ENCODE measurements at places on chromosomes 4 and X.

DNA sequence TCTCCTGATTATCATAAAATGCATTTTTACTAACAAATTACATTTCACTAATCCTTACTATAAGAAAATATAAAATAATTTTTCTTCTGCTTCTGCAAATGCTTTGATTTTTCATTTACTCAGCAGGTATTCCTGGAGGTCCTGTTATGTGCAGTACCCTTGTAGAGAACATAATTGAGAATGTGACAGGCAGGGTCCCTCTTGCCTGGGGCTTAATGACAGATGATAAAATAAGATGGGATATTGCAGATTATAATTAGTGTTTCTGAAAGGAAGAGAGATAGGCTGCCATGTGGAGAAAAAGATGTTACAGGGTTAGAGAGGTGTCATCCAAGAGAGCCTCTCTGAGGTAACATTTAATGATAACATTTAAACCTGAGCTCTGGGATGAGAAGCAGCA is 128.9 kb downstream of the MAD2L1 start:
- DNase-seq = no peak

GRCh38 chr4:1084796-1085403 is 28.5 kb downstream of the RNF212 start:
- no peak for DNase-seq

- no peak for DNase-seq
Measured at GRCh38 chrX:42276982-42277690, 353.8 kb upstream of the CASK start.

- peak; percentile 37 for DNase-seq
Measured at GRCh38 chrX:47623540-47624027, 3.9 kb upstream of the SYN1 start.

DNA sequence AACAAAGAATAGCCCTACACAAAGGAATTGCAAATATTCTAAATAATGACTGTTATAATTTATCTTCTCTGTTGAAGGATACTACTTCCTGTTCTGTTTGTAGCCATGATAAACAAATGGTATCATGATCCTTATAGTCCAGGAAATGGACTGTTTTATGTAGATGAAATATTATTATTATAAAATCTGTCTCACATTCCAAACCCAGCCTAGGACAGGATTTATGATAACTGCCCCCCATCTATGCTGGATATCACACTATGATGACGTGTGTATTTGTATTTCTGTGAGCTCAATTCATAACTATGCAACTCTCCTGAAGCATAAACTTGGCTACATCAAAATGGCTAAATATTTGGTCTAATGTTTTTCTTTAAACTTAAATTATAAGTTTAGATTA is 21.3 kb downstream of the DMD start:
- DNase-seq = no peak

GRCh38 chrX:25067271-25068172 is 51.8 kb upstream of the ARX start:
- no peak for DNase-seq

GRCh38 chrX:85570496-85570895 is 191.0 kb upstream of the POF1B start:
- no peak for DNase-seq

- DNase-seq = no peak
Measured at GRCh38 chrX:1384658-1385252, 7.2 kb downstream of the SLC25A6 start.

- DNase-seq = no peak
Measured at GRCh38 chr4:44578954-44579353, 72.5 kb downstream of the YIPF7 start.

DNA sequence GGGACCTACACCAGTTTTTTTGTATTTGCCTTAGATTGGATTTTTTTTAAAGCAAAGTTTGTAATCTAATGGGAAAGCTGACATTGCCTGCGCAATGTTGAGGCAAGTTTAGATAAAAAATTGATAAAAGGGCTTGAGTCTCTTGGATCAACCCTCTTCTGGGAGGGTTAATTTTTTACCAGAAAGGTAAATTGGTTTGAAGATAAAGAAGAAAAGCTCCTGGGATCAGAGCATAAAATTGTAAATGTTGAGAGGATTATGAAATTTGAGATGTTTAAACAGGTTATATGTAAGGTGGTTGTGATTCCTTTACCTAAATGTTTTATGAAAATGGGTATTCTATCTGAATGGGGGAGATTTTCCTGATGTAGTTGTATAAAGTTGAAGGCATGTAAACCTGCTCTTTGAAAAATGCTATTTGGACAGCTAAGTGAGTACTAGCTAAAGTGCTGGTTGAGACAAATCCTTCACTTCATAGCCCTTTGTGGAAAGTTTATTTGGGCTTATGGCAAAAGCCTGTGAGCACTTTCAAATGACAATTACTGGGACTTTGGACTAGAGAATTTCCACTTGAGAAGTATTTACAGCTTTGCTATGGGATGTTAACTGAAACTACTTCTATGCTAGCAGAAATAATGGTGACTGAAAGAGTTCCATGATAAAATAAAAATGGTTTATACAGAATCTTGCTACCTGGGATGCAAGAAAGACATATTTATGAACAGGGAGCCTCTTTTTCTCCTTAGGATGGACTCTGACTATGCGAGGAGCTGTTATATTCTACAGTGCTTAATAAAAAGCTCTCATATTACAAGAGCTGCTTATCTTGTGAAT is 56.2 kb downstream of the UGT2B10 start:
- DNase-seq = no peak

DNA sequence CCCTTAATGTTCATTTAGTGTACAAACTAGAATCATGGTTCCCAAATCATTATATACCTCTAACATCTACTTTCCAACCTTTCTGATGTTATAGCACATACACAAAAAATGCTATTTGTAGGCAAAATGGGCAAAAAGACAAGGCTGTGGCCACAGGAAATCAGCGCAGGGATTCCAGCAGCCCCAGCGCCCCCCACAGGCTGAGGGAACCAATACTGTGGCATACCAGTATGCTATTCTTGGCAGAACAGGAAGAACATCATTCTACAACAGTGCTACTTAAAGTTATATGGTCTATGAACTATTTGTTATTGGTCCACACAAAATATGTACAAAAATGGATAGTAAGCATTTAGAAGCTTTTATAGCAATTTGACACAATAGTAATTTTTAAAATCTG is 25.3 kb downstream of the STEEP1 start:
- no peak for DNase-seq

DNA sequence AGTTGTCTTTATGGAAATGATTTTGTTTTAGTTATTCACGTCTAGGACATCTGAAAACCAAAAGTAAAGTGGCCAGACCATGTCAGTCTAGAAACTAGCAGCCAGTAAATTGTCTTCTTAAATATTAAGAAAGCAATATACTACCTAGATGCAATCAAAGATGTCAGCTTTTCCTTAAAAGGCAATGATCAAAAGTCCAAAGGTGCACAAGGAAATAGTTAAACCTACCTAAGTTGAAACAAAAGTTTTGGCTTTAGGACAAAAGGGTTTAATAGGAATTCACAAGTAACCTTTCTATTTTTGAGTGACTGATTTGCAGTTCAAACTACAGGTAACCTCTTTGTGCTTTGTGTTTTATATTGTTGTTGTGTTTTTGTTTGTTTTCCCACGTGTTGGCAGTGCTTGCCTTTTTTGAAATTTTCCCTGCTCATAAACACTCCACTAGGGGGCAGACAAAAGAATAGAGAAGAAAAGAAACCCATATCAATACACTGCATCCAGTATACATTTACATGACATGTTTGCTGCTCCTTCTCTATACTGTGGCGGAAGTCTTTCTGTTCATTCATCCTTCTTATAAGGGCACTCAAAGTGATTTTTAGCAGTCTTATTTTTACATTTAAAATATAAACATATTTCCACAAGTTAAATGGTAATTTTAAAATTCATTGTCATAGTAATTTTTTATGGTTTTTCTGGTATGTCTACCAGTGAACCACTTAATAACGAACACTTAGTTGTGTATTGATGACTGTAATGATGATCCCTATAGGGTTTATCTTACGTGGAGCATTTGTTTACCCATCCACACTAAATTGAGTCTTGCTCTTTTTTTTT is 62.7 kb downstream of the GAB1 start:
- DNase-seq = no peak

- no peak for DNase-seq
Measured at GRCh38 chrX:37776987-37777325, 2.9 kb upstream of the CYBB start.

DNA sequence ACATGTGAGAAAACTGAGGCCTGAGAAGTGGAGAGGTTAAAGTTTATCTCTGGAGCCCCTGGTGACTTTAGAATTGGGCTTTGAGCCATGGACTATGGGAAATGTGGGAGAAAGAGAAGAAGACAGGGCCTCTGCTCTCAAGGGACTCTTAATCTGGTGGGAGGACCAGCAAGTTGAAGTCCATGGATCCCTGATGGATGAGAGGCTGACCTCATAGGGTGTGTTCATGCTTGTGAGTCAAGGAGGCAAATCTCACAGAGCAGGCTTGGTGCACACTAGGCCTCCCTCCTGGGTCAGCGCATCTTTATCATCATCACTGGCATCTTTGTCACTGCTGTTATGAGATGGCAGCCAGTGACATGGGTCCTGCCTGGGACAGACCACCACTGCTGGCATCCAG is 211.9 kb downstream of the AFAP1 start:
- no peak for DNase-seq

GRCh38 chr4:77035153-77035552 is 40.6 kb downstream of the CCNI start:
- no peak for DNase-seq

- no peak for DNase-seq
Measured at GRCh38 chr4:47532658-47533057, 47.6 kb downstream of the ATP10D start.

DNA sequence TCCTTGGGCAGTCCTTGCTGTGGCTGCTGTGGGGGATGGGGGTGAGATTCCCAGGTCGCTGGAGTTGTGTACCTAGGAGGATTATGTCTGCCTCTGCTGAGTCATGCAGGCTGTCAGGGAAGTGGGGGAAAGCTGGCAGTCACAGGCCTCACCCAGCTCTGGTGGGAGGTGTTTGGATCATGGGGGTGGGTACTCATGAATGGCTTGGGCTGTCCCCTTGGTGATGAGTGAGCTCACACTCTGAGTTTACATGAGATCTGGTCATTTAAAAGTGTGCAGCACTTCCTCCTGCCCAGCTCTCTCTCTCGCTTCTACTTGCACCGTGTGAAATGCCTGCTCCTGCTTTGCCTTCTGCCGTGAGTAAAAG is 24.6 kb upstream of the PDLIM3 start:
- DNase-seq = no peak

DNA sequence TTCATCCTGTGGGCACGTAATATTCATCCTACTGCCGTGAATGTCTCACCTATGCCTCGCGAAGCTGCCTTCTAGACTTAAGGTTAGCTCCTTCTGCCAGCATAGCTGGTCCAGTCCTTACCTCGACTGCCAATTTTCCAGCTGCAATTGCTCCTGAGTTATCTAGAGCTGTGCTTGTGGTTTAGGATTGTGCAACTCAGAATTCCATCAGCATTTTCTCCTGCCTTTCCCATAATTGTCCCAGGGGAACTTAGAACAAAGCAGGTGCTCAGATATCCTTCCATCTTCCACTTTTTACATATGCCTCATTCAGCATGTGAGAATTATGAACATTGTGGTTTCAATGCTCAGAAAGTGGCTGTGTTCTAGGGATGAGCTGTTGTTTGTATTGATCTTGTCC is 131.4 kb upstream of the ADGRL3 start:
- DNase-seq = no peak

DNA sequence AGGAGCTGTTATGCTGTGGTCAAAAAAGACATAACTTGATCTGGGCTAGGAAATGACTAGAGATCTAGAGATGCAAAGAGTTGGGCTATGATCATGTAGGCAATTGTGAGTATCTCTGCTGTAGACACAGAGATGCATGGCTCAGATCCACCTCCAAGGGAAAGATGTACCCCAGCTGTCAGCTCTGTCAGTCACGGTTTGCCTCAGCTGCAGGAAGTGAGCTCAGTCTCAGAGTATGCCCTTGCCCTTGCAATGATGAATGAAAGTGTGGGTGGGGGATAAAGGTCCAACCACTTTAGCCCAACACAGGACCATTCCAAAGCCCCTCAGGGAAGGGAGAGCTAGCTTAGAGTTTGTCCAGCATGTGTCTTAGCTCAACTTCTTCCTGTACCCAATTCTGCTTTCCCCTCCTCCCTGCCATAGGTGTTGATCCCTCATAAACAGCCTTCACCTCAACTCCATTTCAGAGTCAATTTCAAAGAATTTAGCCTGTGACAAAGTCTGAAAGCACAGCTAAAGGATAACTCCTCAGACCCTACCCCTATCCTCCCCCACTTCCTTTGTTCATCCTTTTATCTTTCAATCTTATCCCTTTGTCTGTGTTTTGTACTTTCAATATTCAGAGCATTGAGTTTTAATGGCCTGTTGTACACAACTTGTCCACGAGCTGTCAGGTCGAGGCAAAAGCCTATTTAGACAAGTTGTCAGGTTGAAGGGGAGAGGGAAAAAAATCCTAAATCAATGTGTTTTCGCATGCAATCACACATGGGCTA is 90.6 kb downstream of the MID1IP1 start:
- no peak for DNase-seq

DNA sequence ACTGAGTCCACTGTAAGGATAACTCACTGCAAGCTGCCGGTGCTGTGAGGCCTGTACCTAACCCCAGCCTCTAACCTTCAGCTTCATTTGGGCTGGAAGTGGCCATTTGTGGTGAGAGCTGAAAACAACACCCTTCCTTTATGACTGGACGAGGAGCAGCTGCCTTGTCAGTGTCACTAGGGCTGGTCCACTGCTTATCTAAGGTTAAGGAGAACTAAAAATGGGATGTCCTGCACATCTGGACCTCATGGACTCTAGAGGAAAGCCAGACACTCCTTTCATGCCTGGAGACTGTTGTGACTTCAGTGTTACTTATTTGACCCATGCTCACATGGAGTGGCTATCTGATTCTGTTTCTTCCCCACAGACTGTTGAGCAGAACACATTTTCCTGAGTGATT is 139.9 kb downstream of the ZNF518B start:
- DNase-seq = no peak

DNA sequence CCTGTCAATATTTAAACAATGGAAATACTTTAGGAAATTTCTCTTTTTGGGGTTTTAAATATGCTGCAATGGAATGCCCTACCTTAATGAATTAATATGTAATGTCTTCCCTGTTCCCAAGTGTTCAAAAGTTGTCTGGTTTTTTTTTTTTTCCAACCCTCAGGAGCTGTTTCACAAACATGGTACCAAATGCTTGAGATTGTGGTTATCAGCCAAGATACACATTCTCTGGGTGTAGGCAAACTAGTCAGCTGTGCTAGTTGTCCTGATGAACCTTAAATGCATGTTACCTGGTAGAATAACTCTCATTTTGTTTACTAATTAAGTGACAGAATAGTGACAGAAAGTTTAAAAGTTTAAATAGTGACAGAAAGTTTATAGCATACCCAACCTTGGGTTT is 50.7 kb downstream of the FHL1 start:
- DNase-seq = no peak
